ENCODE measurements at places on chromosomes 12 and 14.

- no peak for DNase-seq
Observed at GRCh38 chr12:52871291-52872039, 22.7 kb upstream of the KRT78 start.

DNA sequence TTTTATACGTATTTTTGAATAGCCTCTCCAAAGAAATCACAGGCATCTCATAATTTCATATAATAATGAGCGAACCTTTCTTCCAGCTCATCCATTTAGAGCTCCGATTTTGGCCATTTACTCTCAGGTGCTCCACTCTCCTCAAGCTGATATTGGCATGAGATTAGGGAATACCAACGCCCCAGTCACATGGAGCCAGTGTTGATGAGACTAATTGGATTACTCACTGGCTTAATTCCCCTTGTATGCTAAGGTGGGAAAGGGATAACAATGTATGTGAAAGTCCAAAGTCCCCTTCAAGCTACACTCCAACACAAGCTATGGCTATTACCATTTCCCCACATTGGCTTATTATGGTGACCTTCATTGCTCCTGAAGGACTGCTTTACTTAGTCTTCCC is 76.6 kb upstream of the NAV3 start:
- no peak for DNase-seq

- no peak for DNase-seq
Observed at GRCh38 chr12:5374713-5375112, 57.2 kb upstream of the NTF3 start.

DNA sequence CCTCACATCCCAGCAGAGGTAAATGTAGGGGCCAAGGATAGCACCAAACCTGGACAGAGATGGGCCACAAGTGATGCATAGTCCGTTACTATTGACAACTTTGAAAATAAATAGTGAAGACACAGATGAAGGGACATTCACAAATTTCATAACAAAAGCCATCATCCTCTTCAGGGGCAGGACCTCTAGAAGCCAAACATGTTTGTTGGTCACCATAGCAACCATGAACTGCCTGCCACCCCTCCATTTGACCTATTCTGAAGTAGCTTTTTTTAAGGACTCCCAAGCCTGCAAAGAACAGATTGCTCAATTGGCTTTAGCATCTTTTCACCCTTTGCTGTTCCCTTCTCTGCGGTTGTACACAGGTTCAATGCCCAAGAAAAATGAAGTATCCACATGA is 35.7 kb upstream of the MDM1 start:
- DNase-seq = no peak

DNA sequence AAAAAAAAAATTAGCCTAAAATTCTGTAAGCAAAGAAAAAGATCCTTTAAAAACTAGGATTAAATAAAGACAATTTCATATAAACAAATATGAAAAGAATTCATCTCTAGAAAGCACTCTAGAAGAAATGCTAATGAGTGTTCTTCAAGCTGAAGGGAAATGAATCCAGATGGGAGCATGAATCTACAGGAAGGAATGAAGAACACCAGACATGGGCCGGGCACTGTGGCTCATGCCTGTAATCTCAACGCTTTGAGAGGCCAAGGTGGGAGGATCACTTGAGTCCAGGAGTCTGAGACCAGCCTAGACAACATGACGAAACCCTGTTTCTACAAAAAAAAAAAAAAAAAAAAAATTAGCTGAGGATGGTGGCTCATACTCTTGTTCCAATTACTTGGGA is 297.2 kb downstream of the FBXL14 start:
- no peak for DNase-seq

DNA sequence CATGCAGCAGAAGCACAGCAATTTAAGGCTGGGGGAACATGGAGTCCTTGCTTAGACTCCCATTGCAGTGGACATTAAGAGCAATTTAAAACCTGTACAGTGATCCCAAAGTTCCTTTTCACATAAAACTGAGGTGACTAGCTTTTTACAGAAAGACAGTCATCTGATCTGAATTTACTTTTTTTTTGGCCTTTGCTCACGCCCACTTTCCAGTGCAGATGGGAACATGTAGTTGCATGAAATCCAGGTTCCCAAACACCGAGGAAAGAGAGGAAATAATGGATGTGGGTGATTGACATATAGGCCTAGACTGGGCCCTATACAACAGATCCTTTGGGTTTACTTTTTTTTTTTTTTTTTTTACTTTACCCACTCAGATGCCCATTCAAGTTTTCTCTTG is 126.4 kb upstream of the PTPRB start:
- no peak for DNase-seq

- DNase-seq = no peak
Observed at GRCh38 chr12:76697849-76698248, 66.1 kb upstream of the ZDHHC17 start.

DNA sequence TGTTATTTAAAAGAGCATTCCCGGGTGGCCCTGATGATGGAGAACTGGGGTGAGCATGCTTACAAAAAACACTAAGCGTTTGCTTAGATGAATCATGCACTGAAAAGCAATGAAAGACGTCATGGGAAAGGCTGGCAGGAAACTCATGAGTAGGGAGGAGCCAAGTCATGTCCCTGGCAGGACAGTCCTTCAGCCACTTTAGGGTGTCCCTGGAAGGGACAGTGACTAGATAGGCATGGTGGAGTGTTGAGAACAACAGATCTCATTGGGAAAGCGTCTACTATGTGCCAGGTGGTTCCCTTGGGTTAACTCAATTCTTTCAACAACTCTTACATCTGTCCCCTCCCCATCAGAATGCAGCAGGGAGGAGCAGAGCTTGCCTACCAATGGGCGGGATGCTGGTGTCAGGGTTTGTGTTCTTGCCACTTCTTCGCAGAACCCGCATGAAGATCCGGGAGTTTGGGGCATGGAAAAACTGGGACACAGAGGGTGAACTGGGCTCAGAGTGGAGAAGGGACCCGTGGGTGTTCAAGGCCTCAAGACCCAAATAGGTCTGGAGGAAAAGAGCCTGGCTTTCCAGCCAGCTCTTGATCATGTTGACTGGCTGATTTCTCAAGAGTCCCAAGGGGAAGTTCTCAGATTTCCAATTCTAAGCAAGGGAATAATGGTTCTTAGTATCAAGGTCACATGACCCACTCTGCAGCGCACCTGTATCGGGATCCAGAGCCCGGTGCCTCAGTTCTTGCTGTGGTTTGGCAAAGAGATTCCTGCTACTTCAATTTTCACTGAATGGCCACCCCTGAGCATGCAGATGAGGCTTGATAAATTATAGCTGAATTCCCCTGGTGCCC is 653.9 kb upstream of the TBX3 start:
- no peak for DNase-seq

GRCh38 chr12:73361156-73361863 is 1089.1 kb downstream of the TRHDE start:
- no peak for DNase-seq

DNA sequence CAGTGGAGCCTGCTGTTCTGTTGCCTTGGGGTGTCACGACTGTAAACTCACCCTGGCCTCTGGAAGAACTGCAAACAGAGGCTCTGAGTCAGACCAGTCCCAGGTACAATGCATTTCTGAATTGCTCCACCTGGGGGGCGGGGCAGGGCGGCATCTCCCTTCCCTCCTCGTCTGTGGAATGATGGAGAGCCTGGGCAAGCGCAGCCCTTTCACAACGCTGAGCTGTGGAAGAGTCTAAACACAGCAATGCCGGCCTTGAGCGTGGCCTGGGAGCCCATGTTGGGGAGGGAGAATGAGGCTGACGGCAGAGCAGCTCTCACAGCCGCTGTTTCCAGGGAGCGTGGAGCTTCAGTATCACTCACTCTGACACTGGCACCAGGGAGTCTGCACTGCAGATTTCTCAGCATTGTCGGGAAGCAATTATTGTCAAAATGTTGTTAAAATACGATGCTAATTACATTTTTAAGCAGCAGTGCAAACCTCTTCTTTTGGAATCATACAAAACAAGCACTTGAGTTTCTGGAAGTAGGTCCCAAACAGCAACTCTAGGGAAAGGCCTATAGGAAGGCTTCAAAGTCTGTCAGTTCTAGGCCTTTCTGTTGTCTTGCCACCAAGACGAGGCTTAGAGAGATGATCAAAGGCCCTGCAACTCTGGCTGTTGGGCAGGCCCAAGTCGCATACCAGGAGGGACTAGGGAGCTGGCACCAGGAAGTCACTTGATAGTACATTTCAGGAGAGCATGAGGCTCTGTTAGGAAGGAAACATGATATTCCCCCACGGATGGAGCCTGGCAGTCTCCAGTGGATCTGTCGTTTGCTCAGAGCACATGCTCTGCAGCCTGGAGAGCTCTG is 244.0 kb upstream of the FKBP4 start:
- no peak for DNase-seq

DNA sequence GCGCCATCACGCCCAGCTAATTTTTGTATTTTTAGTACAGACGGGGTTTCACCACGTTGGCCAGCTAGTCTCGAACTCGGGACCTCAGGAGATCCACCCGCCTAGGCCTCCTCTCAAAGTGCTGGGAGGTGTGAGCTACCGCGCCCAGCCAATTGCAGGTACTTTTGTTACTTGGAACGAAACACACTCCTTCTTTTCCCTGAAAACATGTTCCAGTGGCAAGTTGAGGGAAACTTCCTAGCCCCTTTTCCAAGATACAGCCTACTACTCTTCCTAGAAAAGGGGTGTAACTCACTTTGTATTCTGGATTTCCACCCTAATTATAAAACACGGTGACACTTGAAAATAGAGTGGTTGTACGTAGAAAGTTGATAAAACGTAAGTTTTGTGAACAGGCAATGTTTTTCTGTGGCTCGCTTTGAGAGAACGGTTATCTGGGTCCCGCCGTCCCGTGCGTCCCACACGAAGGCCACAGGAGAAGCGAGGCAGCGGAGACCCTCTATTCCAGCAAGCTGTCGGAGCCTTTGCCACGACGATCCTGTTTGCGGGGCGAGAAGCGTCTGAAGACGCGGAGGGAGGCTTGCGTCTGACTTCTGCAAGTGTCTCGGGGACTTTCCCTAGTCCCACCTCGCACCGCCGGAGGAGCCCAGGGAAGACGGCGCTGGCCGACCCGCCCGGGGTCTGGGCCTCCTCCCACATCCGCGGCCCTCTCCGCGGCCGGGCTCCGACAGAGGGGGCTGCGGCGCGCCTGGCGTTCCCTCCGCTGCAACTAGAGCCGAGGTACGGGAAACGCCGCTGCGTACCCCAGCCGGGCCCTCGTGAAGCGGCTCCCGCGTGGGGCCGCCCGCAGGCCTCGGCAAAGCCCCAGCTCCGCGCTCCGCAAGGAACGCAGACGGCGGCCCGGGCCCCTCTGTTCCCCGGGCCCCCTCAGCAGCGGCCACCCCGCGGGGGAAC is 745 bp downstream of the CDCA4 start:
- DNase-seq = peak; percentile 29

DNA sequence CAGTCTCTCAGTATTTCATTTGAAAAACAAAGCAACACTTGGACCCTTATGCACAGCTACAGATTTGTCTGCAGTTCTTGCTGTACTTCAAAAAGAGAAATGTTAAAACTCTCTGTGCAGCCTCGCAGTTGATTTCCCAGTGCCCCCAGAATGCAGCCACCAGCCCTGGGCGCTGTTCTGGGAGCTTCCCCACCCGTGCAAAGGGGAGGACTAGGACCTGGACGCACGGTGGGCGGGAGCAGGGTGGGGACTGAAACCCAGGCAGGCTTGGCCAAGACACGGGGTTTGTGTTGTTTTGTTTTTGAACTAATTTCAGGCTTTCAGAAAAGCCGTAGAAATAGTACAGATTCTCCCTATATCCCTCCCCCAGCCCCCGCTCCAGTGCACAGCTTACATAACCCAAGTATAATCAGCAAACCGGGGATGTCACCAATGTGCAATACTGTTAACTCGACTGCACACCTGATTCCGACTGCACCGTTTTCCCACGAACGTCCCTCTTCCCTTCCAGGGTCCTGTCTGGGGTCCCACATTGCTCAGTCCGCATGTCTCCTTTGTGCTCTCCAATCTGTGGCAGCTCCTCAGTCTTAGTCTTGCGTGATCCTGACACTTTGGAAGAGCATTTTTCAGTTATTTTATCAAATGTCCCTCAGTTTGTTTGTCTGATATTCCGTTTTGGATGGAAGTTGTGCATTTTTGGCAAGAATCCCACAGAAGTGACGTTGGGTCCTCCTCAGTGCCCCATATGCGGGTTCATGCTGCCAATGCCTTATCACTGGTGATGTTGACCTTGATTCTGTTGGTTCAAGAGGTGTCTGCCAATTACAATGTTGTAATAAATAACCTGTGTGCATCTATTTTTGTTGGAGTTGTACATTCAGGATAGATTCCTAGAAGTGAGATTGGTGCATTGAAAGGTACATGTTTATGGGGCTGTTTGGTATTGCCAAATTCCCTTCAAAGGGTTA is 95.9 kb downstream of the SETD3 start:
- DNase-seq = no peak
